Left ventricle myocardium inferior (tissue), 1 donor: ENCODE measurements at places on chromosomes 1 and 21. TPM values are rescaled to one million over a fixed set of nuclear protein-coding genes. Genes with fewer than 3 reads are reported as not detected.

The S100A4 gene
- total RNA-seq = 137 TPM

The KCNT2 gene
- total RNA-seq = 0.60 TPM

DNA sequence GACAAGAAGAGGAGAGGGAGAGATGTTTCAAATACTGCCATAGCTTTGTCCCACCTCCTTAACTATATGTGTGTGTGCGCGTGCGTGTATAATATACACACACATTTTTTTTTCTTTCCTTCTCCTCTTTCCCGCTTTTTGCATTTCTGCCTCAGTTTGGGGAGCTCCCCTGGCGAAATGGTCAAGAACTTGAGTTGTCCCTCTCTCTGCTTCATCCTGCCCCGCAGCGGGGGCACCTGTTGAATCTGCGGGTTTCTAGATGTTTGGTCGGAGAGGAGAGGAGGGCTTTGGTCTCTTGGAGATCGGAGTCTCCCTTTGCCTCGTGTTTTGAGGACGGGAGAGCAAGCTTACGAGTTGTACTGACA is 504 bp downstream of the SCCPDH start:
- DNase-seq = no peak

DNA sequence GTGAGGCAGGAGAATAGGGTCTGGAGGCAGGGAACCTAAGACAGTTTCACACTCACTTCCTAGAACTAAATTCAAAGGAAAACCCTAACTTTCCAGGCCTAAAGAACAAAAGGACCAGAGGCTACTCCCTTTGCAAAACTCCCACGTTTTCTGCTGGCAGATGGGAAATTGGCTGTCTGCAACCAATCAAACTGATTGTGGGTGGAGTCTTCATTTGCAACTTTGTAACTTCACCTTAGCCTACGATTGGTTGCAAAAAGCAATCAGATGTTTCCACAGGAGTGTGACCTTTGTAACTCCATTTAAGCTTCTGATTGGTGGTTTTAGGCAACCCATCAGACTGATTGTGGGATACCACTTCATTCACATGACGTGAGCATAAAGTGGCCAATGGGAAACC is 19.7 kb upstream of the GNG4 start:
- no peak for DNase-seq

GRCh38 chr1:221276896-221277409 is 397.7 kb downstream of the HLX start:
- no peak for DNase-seq

- peak; percentile 13 for DNase-seq
Measured at GRCh38 chr1:53070621-53071020, 8.6 kb downstream of the PODN start.
